ENCODE measurements at places on chromosomes 3 and 15. TPM values are rescaled to one million over a fixed set of nuclear protein-coding genes. Genes with fewer than 3 reads are reported as not detected.

SLC2A2 gene
- total RNA-seq = not detected

SPINT1 gene
- total RNA-seq = 0.26 TPM

CDHR4 gene
- total RNA-seq = 0.06 TPM

PLSCR5 gene
- total RNA-seq = not detected

AADACL2 gene
- total RNA-seq = not detected

CCR9 gene
- total RNA-seq = not detected

UCN2 gene
- 0.19 TPM for total RNA-seq
